ENCODE measurements at places on chromosomes 13 and 19.

DNA sequence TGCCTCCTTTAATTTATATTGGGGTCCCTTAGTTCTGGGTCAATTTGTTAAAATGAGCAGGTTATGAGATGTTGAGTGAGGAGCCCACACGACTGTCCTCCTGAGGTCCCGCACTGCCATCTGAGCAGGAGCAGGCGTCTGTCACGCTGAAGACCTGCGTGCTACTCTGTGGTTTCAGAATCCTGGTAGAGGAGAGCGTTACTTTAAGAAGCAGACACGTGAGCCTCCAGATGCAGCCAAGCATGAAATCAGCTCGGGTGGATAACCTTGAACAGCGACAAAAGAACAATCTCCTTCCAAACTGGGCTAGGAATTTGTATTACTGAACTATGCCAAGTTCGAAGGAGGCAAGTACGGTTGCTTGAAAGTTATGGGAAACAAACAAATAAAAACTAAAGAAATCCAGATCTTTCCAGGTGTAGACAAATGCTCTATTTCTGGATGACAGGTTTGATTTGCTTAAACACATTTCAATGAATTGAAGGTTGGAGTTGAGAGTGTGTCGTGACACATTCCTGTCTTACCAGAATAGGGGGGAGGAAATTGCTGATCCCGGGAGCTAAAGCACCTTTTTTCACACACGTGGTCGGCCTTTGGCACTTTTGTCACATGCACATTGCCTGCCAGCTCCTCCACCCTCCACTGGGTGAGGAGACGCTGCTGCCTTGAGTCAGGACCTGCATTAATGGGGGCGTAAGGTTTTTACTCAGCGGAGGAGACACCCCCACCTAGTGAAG, 945.5 kb upstream of the SLC10A2 start:
- peak; percentile 13 for DNase-seq

- no peak for DNase-seq
Measured at GRCh38 chr13:24688950-24689349, 8.7 kb downstream of the ATP12A start.

GRCh38 chr19:19997656-19998268, 41.5 kb downstream of the ZNF682 start:
- no peak for DNase-seq

DNA sequence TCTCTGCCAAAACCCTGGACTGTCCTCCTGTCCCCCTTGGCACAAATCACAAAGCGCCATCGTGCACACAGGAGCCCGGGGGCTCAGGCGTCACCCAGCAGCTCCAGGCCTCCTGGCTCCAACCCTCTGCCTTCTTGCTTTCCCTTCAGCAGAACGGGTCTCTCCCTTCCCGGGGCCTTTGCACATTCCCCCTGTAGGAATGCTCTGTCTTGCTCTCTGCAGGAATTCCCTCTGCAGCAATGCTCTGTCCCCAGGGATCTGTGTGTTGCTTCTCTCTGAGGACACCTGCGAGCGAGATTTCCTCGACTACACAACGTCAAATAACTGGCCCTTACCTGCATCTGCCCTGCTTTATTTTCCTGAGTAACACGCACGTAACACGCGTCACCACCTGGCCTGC, 13.3 kb upstream of the RASA3 start:
- DNase-seq = no peak

DNA sequence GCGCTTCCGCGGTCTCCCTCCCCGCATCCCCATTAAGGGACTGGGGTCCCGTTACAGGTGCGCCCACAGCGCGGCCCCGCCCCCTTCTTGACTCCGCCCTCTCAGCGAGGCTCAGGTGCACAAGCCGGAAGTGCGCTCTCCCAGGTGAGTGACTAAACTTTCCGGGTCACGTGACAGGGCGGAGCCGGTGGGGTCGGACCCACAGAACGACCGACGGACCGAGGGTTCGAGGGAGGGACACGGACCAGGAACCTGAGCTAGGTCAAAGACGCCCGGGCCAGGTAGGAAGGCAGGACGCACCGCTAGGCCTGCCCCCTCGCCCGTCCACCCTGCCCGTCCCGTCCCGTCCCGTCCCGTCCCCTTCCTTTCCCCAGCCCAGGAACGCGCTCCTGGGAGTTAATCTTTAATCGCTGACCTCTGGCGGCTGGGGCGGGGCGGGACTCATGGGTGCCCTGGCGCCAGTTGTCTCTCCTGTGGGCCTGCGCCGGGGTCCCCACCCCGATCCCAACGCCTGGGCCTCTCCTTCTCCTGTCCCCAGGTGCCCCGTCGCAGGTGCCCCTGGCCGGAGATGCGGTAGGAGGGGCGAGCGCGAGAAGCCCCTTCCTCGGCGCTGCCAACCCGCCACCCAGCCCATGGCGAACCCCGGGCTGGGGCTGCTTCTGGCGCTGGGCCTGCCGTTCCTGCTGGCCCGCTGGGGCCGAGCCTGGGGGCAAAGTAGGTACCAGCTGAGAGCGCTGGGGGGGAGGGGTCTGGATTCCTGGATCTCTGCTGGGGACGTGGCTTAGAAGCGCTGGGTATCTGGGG, at the start of gene CRB3:
CRB3 (plus strand) TSS at position 202 of the 804 bp plus-strand sequence; CDS start at position 633, 431 bp downstream.
- peak; percentile 14 for DNase-seq

DNA sequence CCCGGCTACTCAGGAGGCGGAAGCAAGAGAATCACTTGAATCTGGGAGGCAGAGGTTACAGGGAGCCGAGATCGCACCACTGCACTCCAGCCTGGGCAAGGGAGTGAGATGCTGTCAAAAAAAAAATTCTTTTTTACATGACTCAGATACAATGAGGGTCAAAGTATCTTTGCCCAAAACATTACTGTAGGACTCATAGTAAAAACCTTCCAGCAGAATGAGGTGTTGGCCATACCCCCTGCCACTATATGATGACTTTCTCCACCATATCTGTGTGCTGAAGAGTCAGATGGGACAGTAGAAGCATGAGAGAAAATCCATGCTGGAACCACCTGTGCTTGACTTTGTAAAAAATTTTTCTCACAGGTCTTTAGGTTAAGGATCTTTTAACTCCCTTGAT, 86.7 kb downstream of the COL4A2 start:
- no peak for DNase-seq

DNA sequence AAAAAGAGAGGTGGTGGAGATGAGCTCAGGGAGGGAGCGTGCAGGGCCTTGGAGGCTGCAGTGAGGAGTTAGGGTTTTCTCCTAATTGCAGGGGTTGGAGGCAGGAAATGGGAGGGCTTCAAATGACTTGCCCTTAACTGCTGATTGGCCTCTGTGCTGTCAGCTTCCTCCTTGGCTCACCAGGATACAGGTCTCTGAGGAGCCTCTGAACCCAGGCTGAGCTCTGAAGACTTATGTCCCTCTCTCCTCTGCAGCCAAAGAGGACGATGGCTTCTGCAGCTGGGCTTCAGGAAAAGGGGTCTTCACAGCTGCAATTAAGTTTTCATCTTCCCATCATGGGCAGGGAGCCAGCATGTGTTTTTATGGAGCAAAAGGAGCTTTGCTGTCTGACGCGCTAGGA, 6.7 kb upstream of the RANBP3 start:
- DNase-seq = no peak

- DNase-seq = peak; percentile 77
Measured at GRCh38 chr19:35693835-35694599, 10.3 kb upstream of the ZBTB32 start.

GRCh38 chr19:7729211-7729610, 2.7 kb downstream of the CLEC4G start:
- DNase-seq = no peak

- DNase-seq = no peak
Measured at GRCh38 chr19:31380854-31381253, 31.6 kb upstream of the TSHZ3 start.

DNA sequence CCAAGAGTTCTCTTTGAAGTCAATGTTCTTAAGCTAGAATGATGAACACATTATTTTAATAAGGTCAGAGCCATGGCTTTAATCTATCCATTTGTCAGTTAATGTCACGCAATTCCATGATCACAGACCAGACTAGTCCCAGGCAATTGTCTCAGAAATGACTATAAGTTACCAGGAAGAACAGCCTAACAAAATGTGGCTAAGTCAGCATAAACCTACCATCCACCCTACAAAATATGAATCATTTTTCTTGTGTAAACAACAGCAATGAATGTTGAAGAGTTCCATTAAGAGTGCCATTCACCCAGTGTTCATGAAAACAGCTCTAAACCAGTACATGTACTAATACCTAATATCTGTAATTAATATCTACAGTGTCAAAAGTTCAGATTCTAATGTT, 127.5 kb downstream of the KCTD12 start:
- no peak for DNase-seq

GRCh38 chr19:55258476-55258827, 365 bp downstream of the PPP6R1 start:
- DNase-seq = no peak

DNA sequence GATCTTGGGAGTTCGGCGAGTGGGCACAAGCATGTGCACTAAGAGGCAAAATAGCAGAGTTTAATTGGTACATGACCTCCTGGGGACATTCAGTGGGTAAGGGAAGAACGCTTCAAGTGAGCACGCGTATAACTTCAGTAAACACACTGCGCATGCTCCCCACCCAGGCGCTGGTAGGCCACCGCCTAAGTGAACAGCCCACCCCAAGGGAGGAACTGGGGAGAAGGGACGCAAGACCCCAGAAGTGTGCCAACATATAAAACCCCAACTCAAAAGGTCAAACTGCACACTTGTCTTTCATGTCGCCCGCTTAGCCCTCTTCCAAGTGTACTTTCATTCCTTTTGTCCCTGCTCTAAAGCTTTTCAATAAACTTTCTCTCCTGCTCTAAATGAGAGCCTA, 10.5 kb upstream of the NTN5 start:
- no peak for DNase-seq

- DNase-seq = peak; percentile 9
Measured at GRCh38 chr19:13092606-13093235, 9.9 kb downstream of the LYL1 start.

DNA sequence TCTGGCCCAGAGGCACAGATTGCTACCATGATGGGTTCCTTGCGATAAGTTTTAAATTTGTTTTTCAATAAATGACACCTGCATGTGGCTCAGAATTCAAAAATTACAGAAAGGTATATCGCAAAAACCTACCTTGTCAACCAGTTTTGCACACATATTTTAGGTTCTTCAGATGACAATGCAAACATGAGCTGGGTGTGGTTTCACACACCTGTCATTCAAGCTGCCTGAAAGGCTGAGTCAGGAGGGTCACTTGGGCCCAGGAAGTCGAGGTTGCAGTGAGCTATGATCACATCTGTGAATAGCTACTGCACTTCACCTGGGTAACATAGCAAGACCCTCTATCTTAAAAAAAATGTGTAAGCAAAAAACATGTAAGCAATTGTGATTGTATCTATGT, 56.1 kb downstream of the DNM2 start:
- no peak for DNase-seq

DNA sequence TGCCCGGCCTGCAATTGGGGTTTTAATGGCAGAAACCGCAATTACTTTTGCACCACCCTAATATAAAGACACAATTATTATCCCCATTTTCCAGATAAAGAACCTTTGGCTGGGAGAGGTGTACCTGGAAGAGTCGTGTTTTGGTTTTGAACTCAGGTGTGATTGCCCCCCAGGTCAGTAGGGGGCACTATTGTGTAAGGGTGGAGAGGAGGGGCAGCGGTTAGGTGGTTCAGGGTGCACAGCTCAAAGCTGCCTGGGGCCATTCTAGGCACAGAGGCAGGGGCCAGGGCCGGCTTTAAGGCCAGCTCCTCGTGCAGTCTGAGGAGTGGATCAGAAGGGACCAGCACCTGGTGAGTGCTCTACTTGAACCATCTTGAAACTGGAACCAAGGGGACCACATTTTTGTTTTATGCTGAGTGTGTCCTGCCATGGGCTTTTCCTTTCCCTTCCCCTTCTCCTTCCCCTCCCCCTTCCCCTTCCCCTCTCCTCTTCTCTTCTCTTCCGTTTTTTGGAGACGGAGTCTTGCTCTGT, 5.8 kb upstream of the FCGRT start:
- peak; percentile 12 for DNase-seq

DNA sequence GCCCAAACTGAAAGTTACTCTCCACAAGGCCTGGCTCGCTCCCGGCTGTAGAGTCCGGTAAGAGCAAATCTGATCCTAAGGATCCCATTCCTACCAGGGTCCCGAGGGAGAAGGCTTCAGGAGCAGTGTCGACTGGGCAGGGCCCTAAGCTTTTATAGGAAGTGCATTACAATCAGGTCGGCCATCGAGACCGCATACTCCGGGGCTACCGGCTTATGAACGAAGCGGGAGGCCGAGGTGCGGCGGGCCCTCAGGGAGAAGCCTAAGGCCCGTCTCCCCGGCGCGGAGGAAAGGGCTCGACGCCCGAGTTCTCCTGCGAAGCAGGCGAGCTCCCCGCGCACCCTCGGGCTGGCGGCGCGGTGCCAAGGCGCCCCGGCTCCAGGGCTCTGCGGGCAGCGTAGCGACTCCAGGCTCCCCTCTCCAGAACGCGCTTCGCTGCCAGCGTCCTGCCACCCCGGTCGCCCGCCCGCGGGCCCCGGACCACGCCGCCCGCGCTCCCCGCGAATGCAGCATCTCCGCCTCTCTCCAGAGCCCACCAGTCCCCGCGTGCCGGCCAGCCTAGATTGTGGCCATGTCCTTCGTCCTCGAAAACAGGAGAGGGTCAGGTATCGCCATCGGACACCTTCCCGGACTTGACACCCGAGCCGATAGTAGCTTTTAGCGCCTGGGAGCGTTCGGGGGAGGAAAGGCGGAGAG, 1.4 kb downstream of the EFNB2 start:
- no peak for DNase-seq

DNA sequence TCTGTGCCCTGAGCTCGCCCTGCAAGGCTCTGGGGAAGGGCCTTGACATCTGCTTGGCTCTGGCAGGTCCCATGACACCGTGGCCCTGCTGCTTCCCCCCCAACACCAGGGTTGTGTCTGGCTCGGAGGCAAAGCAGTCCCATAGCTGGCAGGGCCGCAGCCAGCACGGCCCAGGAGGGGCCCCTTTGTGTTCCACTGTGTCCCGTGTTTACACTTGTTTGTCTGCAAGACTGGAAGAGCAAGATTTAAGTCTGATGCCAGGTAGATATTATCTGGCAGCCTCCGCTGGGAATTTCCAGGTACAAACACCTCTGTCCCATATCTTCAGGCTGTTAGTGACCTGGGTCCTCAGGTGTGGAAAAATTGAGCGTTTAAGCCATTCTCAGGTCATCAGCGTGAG, 44.3 kb downstream of the MCF2L start:
- DNase-seq = no peak

- DNase-seq = no peak
Measured at GRCh38 chr19:56085571-56086275, 35.4 kb downstream of the ZNF787 start.

- no peak for DNase-seq
Measured at GRCh38 chr13:36072152-36072935, 58.8 kb downstream of the DCLK1 start.

DNA sequence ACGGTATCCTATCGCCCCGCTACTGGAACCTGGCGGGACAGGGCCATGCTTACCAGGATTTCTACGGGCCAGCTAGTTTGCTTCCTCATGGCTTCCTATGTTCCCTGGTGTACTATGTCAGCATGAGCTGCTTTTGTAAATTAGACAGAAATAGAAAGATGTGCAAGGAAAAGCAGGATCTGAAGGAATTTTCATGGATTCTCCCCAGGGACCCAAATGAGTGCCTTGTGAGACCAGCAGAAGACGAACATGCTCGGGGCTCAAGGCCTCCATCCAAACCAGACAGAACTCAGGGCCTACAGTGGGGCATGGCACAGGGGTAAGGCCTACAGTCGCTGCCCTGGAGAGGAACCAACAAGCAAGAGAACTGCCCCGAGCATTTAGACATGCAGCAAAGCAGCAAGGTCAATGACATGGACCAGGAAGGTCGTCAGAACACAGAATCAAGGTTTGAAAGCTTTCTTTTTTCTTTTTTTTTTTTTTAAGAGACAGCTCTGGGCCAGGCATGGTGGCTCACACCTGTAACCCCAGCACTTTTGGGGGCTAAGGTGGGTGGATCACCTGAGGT, 17.3 kb downstream of the EPS15L1 start:
- no peak for DNase-seq

GRCh38 chr19:39193803-39194202, 3.0 kb upstream of the NCCRP1 start:
- peak; percentile 66 for DNase-seq
